ENCODE measurements at places on chromosomes 5 and 9.

- DNase-seq = no peak
Measured at GRCh38 chr5:77791356-77791755, 15.2 kb upstream of the TBCA start.

GRCh38 chr9:26904070-26904469, 11.5 kb upstream of the CAAP1 start:
- no peak for DNase-seq

GRCh38 chr5:148426514-148426913, 42.8 kb downstream of the FBXO38 start:
- no peak for DNase-seq

DNA sequence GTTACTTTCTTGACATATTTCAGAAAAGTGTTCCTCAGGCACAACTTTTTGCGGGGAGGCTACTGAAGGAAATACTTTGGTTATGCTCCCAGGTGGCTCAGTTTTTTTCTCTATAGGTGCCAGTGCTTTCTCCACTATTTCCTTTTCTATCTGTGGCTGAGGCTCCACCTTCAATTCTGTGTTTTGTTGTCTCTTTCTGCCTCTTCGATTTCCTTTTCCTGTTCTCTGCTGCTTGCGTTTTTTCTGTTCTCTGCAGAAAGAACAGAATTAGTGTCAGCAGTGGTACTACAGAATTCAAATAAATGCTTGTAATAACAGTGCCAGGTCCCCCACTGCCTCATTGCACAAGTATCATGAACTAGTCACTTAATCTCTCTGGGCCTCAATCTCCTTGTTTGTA, 7.0 kb downstream of the HEMGN start:
- DNase-seq = no peak

DNA sequence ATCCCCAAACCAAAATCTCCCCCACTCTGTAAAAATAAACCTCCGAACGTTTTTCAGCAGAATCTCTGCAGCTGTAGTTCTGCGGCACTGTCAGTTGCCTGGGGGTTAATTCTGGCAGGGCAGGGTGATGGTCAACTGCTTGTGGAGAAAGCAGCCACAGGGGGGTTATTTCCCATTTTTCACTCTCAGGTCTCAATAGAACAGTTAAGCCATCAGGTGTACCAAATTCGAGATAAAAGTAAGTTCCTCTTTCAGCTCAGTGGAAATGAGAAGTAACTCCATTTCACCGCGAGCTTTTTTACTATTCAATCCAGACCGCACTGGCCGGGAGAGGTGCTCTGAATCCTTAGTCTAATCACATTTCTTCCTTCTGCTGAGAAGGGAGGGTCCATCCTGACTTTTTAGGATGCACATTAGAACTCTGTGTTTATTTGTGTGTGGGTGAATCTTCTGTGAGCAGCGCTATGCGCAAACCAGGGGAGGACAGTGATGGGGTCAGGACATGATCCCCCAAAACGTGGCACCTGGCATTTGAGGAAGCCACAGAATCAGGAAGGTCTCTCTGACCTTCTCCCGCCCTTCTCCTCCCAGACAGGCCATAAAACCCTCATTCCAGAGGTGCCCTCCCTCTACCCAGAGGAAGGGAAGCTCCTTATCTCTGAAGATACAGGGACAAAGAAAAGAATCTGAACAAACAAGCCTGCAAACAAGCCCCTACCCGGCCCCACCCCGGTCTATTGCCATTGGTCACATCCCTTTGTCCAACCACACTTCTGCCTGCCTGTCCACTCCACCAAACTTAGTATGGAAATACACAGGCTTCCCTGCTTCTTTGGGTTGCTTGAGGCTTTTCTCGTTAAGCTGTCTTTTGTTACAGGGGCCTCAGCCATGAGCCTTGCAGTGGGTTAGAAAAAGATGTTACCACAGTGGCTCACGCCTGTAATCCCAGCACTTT, 229.0 kb downstream of the ROR2 start:
- no peak for DNase-seq

- no peak for DNase-seq
Measured at GRCh38 chr5:73564675-73565074, 764 bp downstream of the ANKRA2 start.

DNA sequence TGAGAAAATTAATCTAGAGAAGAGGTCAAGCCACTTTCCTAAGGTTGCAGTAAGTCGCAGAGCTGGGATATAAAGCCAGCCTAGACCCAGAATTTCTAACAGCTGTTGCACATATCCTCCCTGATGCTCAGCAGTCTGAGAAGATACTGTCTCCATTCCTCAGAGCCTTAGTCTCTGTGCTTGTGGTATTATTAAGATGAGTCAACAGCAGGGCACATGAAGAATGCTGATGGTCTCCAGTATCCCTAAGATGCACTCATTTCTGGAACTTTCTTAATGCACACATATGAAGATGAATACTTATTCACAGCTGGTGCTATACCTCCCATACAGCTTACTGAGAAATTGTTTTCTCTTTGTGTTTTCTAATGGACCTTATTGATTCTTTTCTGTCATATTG, 32.5 kb downstream of the SGCD start:
- DNase-seq = no peak

DNA sequence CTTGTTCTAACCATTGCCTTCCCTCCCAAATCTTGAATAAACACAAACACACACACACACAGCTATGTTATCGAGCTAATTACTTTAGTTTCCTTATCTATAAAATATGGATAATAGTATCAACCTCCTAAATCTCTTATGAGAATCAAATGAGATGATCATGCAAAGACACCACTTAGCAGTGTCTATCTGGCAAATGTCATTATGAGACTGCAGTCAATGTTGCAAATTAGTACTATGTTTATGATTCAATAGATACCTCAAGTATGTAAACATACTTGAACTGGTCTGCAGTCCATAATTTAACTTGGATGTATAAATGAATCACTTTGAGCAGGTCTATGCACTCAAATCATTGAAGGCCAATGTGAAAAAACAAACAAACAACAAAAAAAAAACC, 22.2 kb upstream of the ERAP2 start:
- no peak for DNase-seq

- DNase-seq = no peak
Measured at GRCh38 chr9:120714846-120715388, 647 bp upstream of the MEGF9 start.

DNA sequence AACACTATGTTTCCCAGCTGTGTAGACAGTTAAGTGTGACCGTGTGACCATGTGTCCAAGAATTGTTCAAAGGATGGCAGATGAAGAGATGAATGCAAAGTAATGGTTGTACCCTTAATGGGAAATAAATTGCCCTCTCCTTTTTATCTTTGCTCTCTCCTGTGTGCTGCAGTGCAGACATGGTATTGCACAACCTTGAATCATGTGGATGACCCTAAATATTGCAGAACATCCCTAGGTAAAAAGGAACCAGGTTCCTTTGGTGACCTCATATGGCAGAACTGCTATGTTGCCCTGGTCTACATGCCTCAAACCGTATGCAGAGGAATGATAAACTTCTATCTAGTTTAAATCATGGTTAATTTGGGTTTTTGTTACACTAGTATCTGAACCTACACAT, 81.7 kb upstream of the CTNND2 start:
- DNase-seq = no peak

- no peak for DNase-seq
Measured at GRCh38 chr9:121914604-121915303, 178.4 kb downstream of the TTLL11 start.

GRCh38 chr9:131545786-131546335, 538 bp downstream of the PRRT1B start:
- DNase-seq = no peak

DNA sequence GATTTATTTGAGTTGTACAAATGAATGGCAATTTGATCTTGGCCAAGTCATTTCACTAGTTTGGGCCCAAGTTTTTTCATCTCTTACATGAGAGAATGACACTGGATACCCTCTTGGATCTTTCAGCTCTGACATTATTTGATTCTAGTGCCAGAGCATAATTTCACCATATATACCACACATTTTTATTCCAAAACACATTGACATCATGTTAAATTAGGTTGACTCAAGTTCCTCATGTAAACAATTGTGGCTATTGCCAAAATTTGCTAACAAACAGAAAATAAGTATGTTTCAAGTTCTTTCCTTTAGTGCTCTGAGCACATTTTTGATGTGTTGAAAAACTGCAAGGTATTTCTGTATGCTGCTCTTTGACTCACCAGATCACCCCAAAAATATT, 375.8 kb downstream of the ZNF608 start:
- DNase-seq = no peak

DNA sequence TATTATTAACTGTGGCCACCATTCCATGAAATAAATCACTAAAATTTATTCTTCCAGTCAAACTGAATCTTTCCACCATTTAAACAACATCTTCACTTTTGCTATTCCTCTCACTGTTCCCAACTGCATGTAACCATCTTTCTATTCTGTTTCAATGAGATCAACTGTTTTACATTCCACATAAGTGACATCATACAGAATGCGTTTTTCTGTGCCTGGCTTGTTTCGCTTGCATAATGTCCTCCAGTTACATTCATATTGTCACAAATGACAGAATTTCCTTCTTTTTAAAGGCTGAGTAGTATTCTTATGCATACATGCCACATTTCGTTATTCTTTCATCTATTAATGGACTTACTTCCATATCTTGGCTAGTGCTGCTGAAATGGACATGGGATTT, 738.2 kb downstream of the SEMA5A start:
- no peak for DNase-seq

DNA sequence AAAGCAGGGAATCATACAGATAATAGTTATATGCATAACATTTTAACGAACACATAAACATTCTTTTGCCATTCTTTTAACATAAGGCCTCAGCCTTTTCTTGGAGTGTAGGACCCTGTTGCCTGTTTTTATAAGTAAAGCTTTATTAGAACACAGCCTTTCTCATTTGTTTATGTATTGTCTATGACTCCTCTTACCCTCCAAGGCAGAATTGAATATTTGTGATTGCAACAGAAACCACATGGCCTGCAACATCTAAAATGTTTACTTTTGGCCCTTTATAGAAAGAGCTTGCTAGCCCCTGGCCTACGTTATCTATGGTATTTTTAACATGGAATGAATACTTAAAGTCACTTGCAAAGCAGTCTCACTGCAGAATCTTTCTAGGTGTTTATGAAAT, 2.6 kb downstream of the SLC31A1 start:
- no peak for DNase-seq

DNA sequence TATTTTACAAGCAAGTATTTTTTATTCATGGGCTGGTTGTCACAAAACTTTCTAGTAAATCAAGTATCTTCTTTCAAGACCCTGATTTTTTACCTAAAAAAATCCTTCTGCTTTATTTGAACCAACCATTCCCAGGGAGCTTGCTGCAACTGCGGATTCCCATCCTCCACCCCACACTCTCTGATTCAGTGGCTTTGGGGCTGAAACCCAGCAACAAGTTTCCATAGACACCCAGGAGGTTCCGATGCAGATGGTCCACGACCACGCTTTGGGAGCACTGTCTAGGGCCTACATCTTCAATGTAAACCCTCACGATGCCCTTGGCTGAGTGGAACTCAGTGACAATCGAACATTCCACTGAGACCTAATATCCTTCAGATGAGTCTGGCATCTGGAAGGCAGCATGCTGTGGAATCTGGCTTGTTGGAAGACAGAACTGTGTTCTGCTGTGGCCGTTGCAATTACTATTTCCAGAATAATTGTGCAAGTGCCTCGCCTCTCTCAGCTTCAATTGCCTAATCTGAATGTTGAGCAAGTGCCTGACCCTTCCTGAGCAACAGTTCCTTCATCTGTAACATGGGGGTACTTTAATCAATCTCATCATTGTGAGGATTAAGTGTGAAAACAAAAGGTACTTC, 105.1 kb downstream of the INSYN2B start:
- no peak for DNase-seq

GRCh38 chr5:39998518-39998917, 573.7 kb upstream of the DAB2 start:
- DNase-seq = no peak

- DNase-seq = no peak
Measured at GRCh38 chr9:31608416-31608815, 776.0 kb upstream of the ACO1 start.

GRCh38 chr5:172102913-172103626, 85.0 kb downstream of the STK10 start:
- DNase-seq = no peak

DNA sequence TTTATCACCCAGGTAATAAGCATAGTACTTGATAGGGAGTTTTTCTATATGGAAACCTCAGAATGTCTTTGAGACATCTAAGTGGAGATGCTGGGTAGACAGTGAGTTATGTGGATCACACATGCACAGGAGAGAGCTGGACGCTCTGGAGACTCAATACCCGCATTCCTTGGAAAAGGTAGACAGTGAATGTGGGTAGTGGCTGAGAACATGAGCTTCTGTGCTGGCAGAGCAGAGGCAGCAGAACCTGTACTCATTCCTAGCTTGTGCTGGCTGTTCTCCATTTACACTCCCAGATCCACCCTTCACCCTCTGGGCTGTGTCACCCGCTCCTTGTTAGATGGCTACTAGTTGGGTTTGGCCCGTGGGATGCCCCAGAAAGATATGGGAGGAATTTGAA, 269.8 kb downstream of the ASTN2 start:
- DNase-seq = no peak

GRCh38 chr9:131407717-131408195, 13.9 kb downstream of the PRRC2B start:
- DNase-seq = no peak

DNA sequence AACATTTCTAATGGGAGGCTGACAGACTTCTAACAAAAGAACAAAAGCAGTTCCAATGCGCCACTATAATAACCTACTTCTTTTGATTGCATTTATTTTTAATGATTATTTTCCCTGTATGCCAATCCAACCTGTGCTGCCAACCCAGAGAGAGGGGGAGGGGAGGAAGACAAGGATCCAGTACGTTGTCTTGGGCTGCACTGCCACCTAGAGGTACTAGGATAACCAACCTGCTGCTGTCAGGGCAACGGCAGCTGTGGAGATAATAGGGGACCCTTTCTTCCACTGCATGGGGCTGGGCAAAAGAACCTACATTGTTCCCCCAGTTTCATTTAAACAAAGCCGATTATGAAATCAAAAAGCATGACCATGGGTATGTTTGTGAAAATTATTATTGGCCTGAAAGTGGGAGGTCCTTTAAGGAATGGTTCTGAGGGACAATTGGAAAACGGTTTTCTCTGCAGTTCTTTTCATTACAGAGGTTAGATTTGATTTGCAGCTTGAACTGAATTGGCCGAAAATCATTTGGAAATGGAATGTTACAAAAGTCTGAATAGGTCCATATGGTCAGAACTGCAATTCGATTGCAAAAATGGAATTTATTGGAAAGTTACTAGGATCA, 101.3 kb downstream of the RASEF start:
- DNase-seq = no peak

DNA sequence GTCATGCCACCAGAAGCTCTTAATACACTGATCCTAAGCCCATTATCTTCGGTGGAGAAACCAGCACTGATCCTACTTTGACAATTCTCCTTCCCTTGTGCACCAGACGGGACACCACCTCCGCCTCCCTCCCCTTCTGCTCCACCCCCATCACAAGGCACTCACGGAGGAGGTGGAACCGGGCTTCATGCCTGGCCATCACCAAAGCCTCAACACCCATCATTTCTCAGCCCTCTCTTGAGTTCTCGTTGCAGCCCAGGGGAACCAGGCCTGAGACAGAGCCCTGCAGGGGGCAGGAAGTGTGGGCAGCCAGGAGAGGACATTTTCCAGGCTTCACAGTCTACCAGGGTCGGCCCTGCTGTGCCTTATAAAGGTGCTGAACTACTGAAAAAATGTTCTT, 160.5 kb downstream of the GOLPH3 start:
- no peak for DNase-seq

GRCh38 chr9:20604562-20604961, 17.7 kb downstream of the MLLT3 start:
- no peak for DNase-seq

- no peak for DNase-seq
Measured at GRCh38 chr5:109711673-109712072, 21.9 kb downstream of the MAN2A1 start.

- no peak for DNase-seq
Measured at GRCh38 chr5:180098991-180099732, 27.6 kb upstream of the RNF130 start.
